ENCODE measurements at places on chromosomes 4 and X. TPM values are rescaled to one million over a fixed set of nuclear protein-coding genes. Genes with fewer than 3 reads are reported as not detected.

MAGEE1 gene
- total RNA-seq: 4.4 TPM

NXF2 gene
- total RNA-seq: not detected

GYG2 gene
- total RNA-seq: 14.1 TPM

TLR7 gene
- not detected for total RNA-seq

MAGEA2B gene
- not detected for total RNA-seq

CENPI gene
- 5.7 TPM for total RNA-seq

MPP1 gene
- total RNA-seq: 13.3 TPM

CSAG3 gene
- not detected for total RNA-seq

TRIML2 gene
- 1.1 TPM for total RNA-seq

PWWP3B gene
- 2.1 TPM for total RNA-seq

SULT1B1 gene
- total RNA-seq: 0.15 TPM

DNA sequence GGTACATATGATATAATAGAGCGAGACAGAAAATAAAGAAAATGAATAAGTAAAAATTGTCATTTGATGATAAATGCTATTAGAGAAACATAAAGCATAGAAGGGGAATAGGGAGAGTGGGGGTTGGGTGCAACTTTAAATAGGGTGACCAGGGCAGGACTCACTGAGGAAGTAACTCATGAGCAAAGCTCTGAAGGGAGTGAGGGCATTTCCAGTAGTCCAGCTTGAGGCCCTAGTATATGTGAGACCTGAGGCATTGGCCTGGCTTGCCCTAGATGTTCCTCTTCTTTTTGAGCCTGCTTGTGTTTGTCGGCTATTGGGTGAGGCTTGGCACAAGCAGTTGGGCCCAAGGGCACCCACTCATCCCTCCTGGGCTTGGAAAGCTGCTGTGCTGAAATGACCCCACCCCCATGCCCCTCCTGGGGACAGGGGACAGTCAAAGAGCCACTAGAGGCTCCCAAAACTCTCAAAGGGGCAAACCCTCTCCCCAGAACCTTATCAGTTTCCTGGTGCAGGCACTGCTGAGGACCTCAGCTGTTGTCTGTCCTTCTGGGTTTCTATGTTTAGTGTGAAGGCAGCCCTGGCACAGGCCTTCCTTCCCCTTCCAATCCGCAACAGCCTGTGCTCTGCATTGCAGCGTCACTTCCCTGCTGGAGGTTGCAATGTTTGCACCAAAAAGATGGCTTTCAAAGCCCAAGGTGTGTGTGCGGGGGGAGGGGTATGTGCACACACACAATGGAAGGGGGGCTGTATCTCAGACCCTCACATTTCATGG is 40.1 kb downstream of the APLN start:
- H3K27me3 ChIP-seq: no peaks in the 10 kb centered on the region
- H3K4me3 ChIP-seq: no peak overlapping the region
- H3K27ac ChIP-seq: no peak overlapping the region
- no peak for DNase-seq

- DNase-seq: no peak
- H3K27ac ChIP-seq: no peak overlapping the region
- no peaks in the 10 kb centered on the region for H3K36me3 ChIP-seq
- H3K4me1 ChIP-seq: no peaks in the 10 kb centered on the region
- no peak overlapping the region for H3K4me3 ChIP-seq
Measured at GRCh38 chrX:105109936-105110335, 110.6 kb downstream of the TEX13A start.

- H3K4me3 ChIP-seq: no peak overlapping the region
- peaks cover 5% of the 10 kb centered on the region for H3K4me1 ChIP-seq
- DNase-seq: no peak
- peaks cover 71% of the 10 kb centered on the region for H3K27me3 ChIP-seq
- H3K27ac ChIP-seq: peak overlapping the region; percentile 34
- H3K36me3 ChIP-seq: peaks cover 1% of the 10 kb centered on the region
Measured at GRCh38 chr4:6560416-6561172, 14.4 kb upstream of the MAN2B2 start.

GRCh38 chrX:71626576-71626975 is 8.3 kb upstream of the CXCR3 start:
- no peak overlapping the region for H3K27ac ChIP-seq
- H3K27me3 ChIP-seq: no peaks in the 10 kb centered on the region
- no peak overlapping the region for H3K4me3 ChIP-seq
- no peak for DNase-seq
- peaks cover 5% of the 10 kb centered on the region for H3K4me1 ChIP-seq
- H3K36me3 ChIP-seq: no peaks in the 10 kb centered on the region

DNA sequence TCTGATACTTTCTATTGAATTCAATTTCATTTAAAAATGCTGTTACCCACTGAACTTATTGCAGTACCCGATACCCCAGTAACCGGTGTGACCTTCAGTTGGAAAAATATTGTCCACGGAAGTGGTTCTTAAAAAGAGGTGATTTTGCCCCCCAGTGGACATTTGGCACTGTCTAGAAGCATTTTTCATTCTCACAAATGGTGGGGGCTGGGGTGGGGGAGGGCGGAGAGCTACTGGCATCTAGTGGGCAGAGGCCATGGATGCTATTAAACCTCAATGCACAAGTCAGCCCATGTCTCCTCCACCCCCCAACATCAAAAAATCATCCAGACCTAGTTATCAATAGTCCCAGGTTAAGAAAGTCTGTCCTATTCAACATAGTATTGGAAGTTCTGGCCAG is 19.6 kb upstream of the CHM start:
- no peak overlapping the region for H3K4me3 ChIP-seq
- no peak overlapping the region for H3K27ac ChIP-seq
- no peaks in the 10 kb centered on the region for H3K4me1 ChIP-seq
- no peak for DNase-seq

DNA sequence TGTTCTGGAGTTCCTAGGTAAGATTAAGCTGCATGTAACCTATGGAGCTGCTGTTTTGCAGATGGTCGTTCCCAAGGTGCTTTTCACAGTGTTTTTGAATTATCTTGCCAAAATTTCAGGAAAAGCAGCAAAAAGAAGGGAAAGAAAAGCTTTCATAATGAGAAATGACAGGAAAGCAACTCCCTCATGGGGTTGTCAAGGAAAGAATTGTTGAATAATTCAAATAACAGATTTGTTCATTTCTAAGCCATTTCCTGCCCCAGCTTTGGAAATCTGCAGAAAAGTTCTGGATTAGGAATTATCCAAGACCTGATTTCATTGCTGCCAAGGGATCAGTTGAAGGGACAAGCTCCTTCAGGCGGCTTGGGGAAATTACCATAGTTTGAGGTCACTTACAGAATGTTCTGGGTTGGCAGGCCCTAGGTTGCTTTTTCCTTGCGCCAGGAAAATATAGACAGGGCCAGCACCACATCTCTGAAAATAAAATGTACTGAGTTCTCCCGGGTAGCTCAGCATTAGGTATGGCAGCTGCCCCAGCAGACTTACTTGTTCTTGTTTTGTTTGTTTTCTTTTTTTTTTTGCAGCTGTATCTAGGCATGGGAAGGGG is 354.7 kb downstream of the STIM2 start:
- no peaks in the 10 kb centered on the region for H3K36me3 ChIP-seq
- no peak for DNase-seq
- H3K4me3 ChIP-seq: no peak overlapping the region
- H3K27ac ChIP-seq: no peak overlapping the region
- H3K27me3 ChIP-seq: no peaks in the 10 kb centered on the region
- no peaks in the 10 kb centered on the region for H3K4me1 ChIP-seq

DNA sequence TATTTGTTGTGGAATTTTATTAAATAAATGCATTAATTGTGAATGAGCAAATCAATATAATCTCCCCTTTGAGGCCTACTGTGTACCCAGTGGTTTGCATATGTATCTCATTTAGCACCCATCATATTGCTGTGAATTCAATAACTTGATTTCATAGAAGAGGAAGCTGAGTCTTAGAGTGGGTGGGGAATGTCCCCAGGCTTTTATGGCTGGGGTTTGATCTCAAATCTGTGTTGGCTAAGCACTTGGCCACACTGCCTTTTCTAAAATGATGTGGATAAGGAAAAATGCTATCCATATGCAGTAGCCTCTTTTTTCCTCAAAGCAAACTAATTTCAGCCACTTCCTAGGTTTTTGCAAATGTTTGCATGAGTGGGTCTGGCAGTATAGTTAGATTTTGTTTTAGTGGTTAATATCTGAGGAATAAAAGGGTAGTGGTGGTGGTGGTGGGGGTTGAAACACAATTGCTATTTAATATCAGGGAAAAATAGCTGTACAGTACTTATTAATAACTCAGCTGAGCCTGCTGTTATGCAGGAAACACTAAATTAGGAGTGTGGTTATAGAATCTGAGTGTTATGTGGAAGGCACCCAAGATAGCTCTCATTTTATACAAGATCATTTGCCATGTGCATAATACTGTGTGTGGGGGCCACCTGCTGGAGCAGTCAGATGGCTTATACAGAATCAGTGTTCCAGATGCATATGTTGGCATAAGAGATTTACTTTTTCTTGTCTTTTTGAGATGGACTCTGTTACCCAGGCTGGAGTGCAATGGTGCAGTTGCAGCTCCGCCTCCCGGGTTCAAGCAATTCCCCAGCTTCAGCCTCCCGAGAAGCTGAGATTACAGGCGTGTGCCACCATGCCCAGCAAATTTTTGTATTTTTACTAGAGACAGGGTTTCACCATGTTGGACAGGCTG is 108.0 kb downstream of the TMEM131L start:
- H3K36me3 ChIP-seq: peaks cover 2% of the 10 kb centered on the region
- H3K27me3 ChIP-seq: no peaks in the 10 kb centered on the region
- no peak for DNase-seq
- H3K4me1 ChIP-seq: peaks cover 14% of the 10 kb centered on the region
- no peak overlapping the region for H3K4me3 ChIP-seq

DNA sequence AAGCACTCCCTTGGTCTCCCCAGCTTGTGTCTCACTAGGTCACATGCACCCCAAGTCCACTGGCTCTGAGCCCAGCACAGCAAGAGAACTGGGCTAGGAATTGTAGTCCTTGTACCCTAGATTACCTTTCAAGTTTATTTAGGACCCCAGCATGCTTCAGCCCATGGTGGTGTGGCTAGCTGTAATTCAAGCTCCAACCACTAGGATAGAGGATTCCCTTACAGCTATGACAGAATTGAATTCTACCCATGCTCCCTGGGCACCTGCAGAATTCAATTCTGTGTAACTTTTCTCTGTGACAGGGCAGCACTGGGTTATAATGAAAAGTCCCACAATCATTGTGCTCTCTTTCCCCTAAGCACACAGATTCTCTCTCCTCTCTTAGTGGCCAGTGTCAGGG is 253.8 kb upstream of the DMD start:
- H3K36me3 ChIP-seq: no peaks in the 10 kb centered on the region
- no peak overlapping the region for H3K27ac ChIP-seq
- DNase-seq: no peak
- H3K4me3 ChIP-seq: no peak overlapping the region
- H3K4me1 ChIP-seq: no peaks in the 10 kb centered on the region

GRCh38 chrX:11285651-11286050 is 7.6 kb upstream of the AMELX start:
- H3K27me3 ChIP-seq: no peaks in the 10 kb centered on the region
- H3K36me3 ChIP-seq: no peaks in the 10 kb centered on the region
- no peak for DNase-seq
- H3K4me3 ChIP-seq: no peak overlapping the region

GRCh38 chr4:56976837-56977320 is 527 bp downstream of the NOA1 start:
- H3K27me3 ChIP-seq: no peaks in the 10 kb centered on the region
- H3K36me3 ChIP-seq: peaks cover 18% of the 10 kb centered on the region
- H3K27ac ChIP-seq: peak overlapping the region; percentile 100
- H3K4me3 ChIP-seq: peak overlapping the region; percentile 100
- peak; percentile 95 for DNase-seq
- H3K4me1 ChIP-seq: peaks cover 51% of the 10 kb centered on the region

DNA sequence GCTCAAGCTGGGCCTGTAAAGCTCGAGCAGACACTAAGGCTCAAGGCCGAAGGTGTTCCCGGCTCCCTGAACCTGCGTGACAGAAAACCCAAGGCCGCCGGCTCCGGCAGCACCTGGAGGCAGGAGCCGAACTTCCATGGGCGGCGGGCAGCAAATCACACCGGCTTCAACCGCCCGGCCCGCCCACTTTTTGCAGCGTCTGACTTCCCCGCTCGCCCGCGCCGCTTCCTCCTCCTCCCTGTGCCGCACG is 940 bp upstream of the NSD2 start:
- peak overlapping the region; percentile 77 for H3K4me3 ChIP-seq
- DNase-seq: peak; percentile 94
- peak overlapping the region; percentile 90 for H3K27ac ChIP-seq
- H3K27me3 ChIP-seq: no peaks in the 10 kb centered on the region

- no peaks in the 10 kb centered on the region for H3K27me3 ChIP-seq
- H3K4me1 ChIP-seq: peaks cover 14% of the 10 kb centered on the region
- peak overlapping the region; percentile 83 for H3K27ac ChIP-seq
- H3K36me3 ChIP-seq: peaks cover 2% of the 10 kb centered on the region
Measured at GRCh38 chr4:107379054-107379869, 340.8 kb downstream of the PAPSS1 start.

DNA sequence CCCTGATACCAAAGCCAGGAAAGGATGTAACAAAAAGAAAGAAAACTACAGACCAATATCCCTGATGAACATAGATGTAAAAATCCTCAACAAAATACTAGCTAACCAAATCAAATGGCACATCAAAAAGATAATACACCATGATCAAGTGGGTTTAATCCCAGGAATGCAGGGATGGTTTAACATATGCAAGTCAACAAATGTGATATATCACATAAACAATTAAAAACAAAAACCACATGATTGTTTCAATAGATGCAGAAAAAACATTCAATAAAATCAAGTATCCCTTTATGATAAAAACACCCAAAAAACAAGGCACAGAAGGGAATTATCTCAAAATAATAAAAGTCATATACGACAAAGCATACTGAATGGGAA is 31.5 kb downstream of the ELF2 start:
- H3K27ac ChIP-seq: no peak overlapping the region
- H3K4me1 ChIP-seq: peaks cover 28% of the 10 kb centered on the region
- no peak for DNase-seq
- no peaks in the 10 kb centered on the region for H3K36me3 ChIP-seq
- H3K4me3 ChIP-seq: no peak overlapping the region

Measured in chondrocyte (in vitro differentiated cells).